ENCODE measurements at places on chromosomes 12 and 14.

DNA sequence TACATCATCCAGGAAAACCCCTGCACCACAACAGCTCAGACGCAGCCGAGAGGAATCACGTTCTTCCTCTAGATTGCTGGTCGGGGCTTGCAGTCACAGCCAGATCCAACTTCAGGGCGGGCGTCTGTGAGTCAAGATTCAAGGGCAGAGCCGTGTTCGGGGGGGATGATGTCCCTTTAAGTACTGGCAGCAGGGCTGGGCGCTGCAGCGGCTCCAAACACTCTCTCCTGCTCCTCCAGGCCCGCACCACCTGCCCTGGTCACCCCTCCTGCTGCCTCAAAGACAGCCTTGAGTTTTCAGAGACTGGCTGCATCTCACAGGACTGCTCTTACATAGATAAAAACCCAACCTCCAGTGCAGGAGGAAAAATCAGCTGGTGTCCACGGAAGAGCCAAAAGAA, 68.3 kb downstream of the KDM2B start:
- no peak for DNase-seq

DNA sequence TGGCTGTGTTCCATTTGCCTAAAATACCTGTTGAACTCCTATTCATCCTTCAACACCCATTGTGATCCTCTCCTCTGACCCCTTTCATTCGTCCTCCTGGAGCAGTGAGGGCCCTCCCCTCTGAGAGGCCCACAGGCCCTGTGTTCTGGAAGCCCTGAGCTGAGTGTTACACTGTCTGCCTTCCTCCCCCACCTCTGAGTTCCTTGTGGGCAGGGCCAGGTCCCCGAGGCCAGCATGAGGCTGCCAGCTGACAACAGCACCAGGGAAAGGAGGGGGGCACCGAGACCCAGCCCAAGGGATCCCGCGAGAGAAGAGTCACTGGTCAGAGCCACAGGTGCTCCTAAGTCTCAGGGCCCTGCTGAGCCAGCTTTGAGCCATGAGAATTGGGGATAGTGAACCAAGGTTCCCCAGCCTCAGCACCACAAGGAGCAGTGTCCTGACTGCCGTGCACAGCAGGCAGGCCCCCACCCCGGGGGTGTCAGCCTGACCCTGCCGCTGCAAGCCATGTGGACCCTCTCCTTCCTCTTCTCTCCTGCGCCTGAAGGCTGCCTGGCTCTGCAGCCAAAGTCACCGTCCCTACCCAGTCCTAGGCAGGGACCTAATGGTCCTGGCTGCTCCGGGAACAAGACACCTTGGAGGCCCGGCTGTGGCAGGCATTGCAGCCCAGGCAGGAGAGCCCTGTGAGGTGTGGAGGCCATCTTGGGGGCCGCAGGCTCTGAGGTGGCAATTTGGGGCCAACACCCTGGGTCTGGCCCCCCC, 52.5 kb downstream of the BEGAIN start:
- DNase-seq: peak; percentile 31

- peak; percentile 44 for DNase-seq
Observed at GRCh38 chr14:103629503-103630121, 601 bp downstream of the KLC1 start.

DNA sequence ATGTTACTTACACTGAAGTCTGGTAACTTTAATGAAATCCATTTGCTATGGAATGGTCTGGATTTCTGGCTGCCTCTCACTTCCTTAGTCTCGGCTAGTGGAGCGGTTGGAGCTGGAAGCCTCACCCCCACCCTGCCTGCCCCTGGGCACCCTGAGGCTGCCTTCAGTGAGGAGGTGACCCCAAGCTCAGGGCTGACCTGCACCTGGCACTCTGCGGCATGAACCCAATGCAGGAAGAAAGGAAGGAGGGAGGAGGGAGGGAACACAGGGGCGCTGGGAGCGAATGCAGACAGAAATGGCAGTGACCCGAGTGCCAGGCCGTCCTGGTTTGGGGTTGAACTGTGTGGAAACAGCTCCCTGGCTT, 353.1 kb downstream of the TMEM121 start:
- DNase-seq: no peak

- no peak for DNase-seq
Observed at GRCh38 chr14:80584744-80585505, 356.6 kb downstream of the CEP128 start.

- no peak for DNase-seq
Observed at GRCh38 chr14:75539561-75540478, 17.6 kb downstream of the BATF start.

DNA sequence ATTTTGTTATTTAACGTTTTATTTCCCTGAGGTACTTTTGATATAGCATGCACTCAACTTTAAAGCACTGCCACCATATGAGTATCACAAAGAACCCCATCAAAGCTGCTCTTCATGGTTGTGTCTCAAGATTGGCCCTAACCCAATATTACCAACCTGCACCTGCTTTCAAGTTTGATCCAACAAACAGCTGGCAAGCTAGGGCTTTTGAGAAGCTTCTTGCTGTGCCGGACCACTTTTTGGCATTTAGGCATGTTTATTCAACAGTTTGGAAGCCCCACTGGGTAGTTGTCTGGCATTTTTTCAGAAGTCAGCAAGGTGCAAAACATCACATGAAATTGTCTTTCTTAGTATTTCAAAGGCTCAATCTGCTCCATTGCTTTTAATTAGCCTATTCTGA, 137.2 kb upstream of the PLEKHA5 start:
- no peak for DNase-seq

DNA sequence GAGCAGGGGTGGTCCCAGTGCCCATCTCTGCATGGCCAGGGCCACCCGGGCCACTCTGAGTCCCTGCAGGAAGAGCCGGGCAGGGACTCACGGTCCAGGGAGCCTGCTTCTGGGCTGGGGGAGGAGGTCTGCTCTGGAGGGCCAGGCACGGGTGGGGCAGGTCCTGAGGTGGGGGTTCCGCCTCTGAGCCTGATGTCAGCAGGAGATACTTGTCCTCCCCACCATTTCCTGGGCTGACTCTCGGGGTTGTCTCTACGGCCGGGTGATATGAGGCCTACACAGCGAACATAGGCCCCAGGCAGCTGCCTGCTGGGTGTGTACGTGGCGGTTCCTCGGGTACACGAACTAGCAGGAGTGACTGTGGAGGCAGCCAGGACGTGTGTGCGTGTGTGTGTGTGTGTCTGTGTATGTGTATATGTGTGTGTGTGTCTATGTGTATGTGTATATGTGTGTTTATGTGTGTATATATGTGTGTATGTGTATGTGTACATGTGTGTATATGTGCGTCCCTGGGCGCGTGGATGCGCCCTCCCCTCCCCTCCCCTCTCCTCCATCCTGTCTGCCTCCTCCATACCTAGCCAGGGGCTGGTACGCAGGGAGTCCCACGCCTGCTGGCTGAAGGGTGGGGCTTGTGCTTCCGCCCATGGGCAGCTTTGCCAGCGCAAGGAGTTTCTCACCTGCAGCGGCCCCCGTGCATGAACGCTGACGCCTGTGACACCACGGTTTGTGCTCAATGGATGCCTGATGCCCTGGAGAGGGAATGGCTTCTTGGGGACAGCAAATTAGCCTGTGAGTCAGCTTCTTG, 30.4 kb upstream of the TRAF3 start:
- DNase-seq: no peak

GRCh38 chr14:87285506-87285905, 707.5 kb downstream of the GALC start:
- no peak for DNase-seq

DNA sequence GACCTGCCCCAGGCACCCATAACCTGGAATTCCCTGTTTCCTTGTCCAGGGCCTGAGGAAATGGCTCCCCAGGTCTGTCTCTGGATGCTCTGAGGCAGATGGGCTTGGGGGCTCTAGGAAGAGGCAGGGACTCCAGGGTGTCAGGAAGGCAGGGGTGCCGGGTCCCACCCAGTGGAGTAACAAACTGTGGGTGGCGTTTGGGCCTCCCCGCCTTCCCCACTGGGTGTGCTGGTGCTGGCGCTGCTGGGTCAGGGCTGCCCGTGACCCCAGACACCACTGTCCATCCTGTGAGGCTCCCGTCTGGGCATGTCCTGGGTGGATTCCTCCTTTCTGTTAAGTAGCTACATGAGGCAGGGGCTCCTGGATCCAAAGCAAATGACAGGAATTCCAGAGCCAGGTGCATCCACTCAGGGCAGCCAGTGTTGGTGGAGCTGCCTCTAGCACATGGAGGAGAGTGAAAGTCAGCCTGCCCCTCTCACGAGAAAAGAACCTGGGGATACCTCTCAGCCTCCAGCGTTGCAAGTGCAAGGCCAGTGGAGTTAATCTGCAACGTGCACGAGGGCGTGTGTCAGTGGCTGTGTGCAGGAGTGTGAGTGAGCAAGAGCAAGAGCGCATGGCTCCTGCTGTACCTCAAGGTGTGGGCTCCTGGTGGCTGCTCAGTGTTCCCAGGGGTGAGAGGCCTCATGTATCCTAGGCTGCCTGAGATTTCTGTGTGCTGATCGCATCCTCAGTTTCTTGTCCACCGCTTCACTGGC, 403.1 kb downstream of the TMEM121 start:
- no peak for DNase-seq

DNA sequence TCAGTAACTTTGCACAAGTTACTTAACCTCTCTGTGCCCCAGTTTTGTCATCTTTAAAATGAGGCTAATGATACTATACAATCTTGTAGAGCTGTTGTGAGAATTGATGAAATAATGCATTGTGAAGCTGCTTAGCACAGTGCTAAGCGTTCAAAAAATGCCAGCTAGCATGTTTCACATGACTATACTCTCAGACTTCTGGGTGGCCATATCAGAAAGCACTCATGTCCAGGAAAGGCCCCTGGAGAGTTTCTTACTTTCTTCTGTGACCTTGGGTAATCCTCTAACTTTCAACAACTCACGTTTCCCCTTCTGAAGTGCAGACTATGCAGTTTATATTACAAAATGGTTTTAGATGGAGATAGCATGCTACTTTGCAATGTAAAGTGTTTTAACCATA, 68.1 kb downstream of the TPH2 start:
- no peak for DNase-seq

GRCh38 chr12:110248096-110248447, 33.0 kb upstream of the ATP2A2 start:
- no peak for DNase-seq

DNA sequence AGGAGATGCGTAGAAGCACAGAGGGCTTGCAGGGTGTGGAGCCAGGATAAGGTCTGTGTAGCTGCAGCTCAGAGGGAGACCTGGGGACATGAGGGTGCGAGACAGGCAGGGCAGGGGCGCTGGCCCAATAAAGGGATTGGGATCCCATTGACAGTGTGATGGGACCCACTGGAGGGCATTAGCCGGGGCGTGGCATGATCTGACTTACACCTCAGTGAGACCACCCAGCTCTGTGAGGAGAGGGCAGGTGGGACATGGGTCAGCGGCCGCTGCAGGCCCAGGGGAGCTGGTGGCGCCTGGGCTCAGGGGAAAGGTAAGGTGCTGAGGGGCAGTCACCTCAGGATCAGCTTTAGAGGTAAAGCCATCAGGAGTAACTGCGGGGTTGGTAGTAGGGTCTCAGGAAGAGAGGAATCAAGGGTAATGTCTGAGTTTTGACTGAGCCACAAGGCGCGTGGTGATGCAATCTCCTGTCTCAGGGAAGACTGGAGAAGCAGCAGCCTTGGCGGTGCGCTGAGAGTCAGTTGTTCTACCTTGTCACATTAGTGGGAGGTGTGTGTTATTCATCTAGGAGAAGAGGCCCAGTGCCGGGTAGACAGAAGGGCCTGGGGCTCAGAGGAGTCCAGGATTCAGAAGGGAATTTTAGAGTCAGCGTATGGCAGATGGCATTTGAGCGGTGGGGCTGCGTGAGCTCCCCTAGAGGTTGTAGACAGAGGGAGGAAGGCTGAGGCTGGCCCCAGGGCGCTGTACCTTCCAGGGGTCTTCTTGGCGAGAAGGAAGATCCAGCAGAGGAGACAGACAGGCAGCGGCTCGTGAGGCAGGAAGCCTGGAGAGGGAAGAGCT, 30.8 kb upstream of the BDKRB2 start:
- DNase-seq: no peak

- no peak for DNase-seq
Observed at GRCh38 chr12:127179176-127179575, 1087.8 kb upstream of the TMEM132C start.

DNA sequence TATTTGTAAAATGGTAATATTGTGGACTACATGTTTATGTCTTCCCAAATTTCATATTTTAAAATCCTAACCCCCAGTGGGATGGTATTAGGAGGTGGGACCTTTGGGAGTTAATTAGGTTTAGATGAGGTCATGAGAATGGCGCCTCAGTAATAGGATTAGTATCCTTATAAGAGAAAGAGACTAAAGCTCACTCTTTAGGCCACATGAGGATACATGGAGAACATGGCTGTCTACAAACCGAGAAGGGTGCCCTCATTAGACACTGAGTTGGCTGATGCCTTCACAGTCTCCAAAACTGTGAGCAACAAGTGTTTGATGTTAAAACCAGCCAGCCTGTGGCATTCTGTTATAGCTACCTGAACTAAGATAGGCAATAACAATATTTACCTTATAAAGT, 58.3 kb upstream of the OTOGL start:
- no peak for DNase-seq

DNA sequence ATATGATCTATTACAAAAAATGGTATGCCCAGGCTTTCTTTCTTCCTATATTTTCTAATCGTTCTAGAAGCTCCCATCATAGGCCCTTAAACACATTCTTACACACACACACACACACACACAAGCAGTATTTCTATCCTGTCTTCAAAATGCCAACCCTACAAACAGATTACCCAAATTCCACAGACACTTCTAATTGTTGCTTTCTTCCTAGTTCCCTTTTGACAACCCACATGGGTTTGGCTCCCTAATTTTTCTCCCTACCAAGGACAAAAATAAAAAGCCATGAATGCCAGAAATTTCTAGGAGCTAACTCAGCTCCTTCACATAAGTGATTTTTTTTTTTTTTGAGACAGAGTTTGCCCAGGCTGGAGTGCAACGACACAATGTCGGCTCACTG, 60.3 kb upstream of the NTF3 start:
- DNase-seq: no peak
